ENCODE measurements at places on chromosomes 12 and 14.

DNA sequence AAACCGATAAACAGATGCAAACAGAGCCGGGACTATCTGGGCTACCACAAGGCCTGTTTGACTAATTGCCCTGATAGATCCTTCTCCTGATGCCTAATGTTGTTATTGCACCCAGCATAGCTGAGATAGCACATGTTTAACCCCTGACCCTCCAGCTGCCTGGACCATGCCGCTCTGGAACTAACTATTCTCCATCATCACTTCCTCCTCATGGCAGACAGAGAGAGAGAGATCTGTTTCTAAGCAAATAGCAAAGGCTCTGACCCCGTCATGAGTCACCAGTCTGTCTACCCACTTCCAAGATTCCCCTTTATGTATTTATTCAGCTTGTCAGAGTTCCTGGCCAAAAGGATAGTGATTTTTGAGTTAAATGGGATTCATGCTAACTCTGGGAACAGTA, 58.2 kb upstream of the FLRT2 start:
- DNase-seq = no peak

GRCh38 chr12:130511285-130511684, 173.6 kb downstream of the PIWIL1 start:
- DNase-seq = no peak

GRCh38 chr12:128947209-128947608, 93.9 kb downstream of the GLT1D1 start:
- DNase-seq = no peak

DNA sequence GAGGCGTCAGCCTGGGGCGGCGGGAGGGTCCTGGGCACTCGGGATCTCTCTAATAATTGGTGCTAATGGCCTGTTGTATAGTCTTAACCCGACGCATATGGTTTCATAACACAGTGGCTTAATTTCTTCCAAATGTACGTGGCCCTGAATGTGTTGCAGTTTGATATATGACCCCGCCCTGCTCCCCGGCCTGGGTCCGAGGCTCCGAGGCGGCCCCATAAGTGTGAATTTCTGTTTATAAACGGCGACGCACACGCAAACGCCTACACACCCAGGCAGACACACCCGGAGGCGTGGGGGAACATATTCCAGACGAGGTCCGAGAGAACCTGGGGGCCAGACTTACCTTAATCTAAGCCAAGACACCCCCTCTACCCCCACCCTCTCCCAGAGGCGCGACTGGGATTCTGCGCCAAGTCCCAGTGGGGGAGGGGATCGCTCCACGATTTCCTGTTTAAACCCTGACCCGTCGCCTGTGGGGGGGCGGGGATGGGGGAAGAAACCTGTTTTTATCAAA, 9.7 kb upstream of the HOXC6 start:
- DNase-seq = no peak

- no peak for DNase-seq
Observed at GRCh38 chr14:23865502-23865901, 88.1 kb upstream of the DHRS4 start.

DNA sequence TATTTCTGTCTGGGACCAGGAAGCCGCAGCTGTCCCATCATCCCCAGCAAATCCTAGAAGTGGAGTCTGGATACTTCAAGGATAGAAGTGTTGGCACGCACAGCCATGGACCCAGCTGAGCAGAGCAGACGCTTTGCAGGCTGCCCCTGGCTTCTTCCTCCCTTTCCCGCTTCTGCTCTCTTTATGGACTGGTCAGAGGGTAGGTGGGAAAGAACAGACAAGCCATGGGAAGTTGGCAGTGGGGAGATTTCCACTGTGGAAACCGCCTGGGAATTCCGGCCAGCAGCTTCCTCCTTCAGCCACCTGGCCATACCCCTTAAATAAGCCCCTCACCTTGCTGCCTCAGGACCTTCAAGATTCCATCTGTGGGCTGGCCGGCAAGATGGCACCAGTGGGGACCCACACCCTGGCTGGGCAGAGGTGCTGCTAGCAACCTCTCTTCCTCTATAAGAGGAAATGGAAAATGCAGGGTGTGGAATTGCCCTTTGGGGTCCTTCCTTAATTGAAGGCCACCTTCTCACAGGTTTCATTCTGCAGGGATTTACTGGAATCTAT, 20.6 kb downstream of the OTUB2 start:
- DNase-seq = no peak

DNA sequence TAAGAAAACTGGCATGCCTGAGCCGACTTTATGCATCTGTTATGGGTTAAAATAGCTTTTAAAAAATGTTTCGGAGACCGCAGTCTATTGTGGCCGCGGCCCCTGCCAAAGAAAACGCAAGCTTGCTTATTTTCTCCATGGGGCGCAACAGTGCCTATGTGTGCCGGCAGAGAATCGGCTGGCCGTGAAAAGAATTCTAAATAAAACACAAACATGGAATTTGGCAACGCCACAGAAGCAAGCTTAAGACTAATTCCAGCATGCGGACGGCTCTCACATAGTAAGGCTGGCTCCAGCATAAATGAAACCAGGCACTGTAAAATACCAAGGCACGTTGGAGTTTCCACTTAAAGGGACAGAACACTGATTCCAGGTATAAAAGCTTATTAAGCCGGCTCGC, 56.7 kb downstream of the BCL11B start:
- no peak for DNase-seq

DNA sequence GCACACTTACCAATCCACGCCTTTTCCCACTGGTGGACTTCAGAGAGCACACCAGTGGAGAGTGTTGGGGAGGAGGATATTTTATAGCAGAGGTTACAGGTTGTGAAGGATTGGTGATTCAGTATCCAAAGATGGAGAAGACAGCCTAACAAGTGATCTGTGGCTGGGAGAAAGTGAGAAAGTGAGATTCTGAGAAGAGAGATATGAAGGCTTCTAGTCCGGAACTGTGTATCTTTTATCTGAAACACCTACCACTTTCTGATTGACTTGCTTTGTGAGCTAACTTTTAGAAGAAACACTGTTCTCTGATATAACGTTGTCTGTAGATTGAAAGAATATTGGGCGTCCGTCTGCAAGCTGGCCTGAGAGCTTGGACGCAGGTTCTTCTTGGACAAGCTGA, 24.0 kb downstream of the DYNC1H1 start:
- no peak for DNase-seq

DNA sequence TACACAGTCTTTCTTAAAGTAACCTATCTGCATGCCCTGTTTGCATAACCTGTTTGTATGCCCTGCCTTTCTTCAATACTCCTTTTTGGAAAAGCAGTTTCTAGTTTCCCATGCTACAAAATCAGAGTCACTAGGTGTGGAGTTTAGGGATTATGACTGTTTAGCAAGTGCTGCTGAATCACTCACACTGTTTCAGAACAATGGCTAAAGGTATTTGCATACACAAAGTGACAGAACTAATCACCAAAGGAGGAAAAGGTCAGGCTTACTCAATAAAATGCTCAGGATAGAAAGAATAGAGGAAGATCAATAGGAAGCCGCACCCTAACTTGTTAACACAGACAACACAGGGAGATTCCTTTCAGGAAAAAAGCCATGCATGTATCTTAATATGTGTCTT, 19.4 kb downstream of the EGLN3 start:
- DNase-seq = no peak

GRCh38 chr12:30902001-30902400, 24.5 kb upstream of the TSPAN11 start:
- DNase-seq = no peak

GRCh38 chr12:33828326-33828725, 194.0 kb upstream of the ALG10 start:
- no peak for DNase-seq

DNA sequence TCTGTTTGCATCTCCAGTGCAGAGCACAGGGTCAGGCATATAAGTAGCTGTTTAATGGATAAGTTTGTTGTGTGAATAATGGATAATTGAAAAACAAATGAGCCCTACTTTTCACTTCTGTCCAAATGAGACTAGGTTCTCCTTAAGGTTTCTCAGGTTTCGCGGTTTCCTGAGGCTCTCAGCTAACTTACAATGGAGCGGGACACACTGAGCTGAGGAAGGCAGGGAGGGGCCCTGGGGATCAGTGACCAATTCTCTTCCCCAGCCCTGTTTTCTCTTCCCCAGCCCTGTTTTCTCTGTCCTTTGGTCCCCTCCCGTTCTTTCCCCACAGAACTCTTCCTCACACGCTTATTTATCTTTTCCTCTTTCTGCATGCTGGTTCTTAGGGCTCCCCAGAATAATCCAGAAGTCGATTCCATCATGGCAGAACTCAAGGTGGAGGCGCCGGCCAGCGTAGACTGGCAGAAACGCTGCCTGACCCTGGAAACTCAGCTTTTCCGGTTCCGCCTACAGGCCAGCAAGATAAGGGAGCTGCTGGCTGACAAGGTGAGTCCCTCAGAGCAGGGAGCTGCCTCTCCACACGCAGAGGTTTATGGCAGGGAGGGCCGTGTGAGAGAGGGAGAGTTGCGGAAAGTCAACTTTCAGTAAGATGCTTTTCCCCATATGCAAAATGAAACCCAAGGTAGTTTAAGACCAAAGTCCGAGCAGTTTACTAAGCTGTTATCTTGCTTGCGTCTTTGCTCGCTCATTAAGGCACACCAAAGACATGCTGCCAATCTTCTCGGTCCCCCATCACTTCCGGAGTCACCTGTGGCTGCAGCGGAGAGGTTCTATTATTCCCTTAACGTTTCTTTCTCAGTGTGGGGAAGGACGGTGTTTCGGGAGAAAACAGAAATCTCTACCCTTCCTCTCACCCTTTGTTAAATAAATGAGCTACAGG, 8.6 kb downstream of the PLEKHH1 start:
- DNase-seq = no peak

- DNase-seq = no peak
Observed at GRCh38 chr14:89469210-89470198, 52.5 kb upstream of the FOXN3 start.

DNA sequence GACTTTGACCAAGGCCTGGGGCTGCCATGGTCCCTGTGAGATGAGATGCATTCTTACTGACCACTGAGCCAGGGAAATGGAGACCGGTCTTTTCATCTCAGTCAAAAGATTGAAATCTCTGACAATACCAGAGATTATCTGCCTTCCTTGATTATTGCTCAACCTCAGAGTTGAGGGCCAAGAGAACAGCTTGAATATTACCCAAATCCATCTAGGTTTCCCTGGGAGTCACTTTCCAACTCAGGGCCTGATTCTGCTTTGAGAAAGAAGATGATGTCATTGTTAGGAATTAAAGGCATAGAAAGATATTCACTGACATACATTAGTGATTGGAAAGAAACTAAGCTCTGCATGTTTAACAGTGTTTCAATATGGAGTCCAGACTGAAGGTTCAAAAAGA, 515.9 kb upstream of the TBX3 start:
- no peak for DNase-seq

DNA sequence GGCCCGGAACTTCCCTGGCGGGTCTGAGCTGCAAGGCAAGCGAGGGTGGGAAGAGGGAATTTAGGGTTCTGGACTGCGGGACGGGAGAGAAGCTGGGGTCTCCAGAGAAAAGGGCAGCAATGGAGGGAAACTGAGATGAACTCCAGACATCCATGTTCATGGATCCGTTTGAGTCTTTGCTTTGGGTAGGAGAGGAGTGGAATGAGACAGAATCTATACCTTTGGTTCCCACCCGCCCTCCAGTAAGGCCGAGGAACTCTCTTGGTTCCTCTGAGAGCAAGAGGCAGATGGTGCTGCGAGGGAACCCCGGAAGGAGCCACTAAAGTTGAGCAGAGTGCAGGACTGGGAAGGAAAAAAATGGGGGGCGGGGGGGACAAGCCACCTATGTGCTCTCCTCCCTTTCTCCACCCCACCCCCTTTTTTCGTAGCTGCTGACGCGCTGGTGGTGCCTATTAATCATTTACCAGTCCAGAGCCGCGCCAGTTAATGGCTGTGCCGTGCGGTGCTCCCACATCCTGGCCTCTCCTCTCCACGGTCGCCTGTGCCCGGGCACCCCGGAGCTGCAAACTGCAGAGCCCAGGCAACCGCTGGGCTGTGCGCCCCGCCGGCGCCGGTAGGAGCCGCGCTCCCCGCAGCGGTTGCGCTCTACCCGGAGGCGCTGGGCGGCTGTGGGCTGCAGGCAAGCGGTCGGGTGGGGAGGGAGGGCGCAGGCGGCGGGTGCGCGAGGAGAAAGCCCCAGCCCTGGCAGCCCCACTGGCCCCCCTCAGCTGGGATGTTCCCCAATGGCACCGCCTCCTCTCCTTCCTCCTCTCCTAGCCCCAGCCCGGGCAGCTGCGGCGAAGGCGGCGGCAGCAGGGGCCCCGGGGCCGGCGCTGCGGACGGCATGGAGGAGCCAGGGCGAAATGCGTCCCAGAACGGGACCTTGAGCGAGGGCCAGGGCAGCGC, 1.2 kb downstream of the SSTR1 start:
- DNase-seq = no peak

- no peak for DNase-seq
Observed at GRCh38 chr14:65361920-65362319, 50.6 kb upstream of the FUT8 start.

DNA sequence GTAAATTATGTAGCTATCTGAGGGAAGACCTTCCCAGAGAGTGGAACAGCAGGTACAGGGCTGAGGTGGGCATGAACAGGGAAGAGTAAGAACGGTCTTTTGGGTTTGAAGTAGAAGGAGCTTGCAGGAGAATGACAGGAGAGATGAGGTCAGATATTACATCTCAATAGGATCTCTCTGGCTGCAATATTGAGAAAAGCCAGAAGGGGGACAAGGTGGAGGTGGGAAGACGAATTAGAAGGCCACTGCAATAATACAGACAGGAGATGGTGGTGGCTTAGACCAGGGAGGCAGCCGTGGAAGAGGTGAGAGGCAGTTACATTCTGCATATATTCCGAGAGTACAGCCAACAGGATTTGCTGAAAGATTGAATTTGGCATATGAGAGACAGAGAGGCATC, 310.2 kb downstream of the APAF1 start:
- no peak for DNase-seq

GRCh38 chr12:96948782-96949181, 41.7 kb downstream of the NEDD1 start:
- DNase-seq = no peak

GRCh38 chr14:99884834-99885648, 91.8 kb downstream of the EML1 start:
- no peak for DNase-seq

DNA sequence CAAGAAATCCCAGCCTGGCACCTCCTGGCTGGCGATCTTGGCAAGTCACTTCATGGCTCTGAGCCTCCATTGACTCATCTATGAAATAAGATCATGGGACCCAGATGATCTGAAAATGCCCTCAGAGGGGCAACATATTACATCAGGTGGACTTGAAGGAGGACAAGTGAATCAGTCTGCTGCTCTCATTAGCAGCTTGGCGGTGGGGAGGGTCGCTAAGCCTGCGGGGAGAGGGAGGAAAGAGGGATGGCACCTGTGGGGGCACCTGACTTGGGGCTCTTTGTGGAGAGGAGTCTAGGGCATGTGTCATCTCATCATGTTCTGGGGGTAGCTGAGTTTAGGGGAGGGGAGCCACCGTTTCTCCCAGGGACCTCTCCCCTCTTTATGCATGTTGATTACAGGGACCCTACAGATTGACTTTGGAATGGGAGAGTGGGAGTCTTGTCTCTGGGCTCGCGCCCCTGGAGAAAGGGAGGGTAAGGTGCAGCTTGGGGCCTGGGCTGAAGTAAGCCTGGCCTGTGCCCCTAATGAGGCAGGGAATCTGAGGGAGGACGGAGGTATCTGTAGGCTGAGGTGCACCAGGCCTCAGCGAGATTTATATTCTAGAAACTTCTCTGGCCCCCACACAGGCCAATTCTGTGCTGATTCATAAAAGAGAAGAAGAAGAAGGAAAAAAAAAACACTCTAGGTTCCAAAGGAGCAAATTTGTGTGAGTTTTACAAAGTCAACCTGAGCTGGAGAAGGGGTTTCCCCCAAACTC, 29.3 kb upstream of the BATF start:
- no peak for DNase-seq

All from left renal cortex interstitium (tissue), 4 donors.